Gastrocnemius medialis (tissue), 4 donors: ENCODE measurements at places on chromosomes 6 and 20. TPM values are rescaled to one million over a fixed set of nuclear protein-coding genes. Genes with fewer than 3 reads are reported as not detected.

GRCh38 chr20:8218861-8219260, 86.8 kb downstream of the PLCB1 start:
- H3K36me3 ChIP-seq = no peaks in the 10 kb centered on the region
- DNase-seq = no peak
- no peak overlapping the region for H3K27ac ChIP-seq
- no peaks in the 10 kb centered on the region for H3K27me3 ChIP-seq
- H3K4me1 ChIP-seq = no peaks in the 10 kb centered on the region

Gene SLC17A2
- 0.11 TPM for total RNA-seq

DNA sequence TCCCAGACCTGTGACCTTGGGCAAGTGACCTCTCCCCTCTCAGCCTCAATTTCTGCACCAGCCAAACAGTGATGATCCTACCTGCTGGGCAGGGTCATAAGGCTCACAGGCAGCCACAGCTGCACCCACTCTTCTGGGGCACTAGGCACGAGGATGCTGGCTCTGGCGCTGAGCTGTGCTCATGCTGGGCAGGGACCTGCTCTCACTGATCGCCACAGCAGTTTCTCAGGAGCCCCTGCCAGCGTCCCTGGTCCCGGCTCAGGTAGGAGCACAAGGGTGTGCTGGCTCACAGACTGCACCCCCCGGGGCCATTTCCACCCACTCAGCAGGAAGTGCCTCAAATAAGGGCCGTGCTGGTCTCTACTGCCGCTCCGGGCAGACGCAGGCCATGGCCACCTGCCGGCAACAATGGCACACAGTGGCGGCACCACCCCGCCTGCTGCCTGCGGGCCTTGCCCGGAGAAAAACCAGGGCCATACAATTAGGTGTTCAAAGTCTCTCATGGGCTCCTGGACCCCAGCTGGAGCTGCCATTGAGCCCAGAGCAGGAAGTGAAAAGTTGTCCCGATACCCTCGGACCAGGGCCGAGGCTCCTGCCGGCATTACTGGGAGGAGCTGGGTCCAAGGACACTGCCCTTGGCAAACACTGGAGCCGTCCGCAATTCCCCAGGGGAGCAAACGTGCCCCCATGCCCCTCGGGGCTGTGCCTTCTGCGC, 4.6 kb upstream of the CABLES2 start:
- H3K4me3 ChIP-seq = no peak overlapping the region
- peaks cover 9% of the 10 kb centered on the region for H3K4me1 ChIP-seq
- H3K27ac ChIP-seq = no peak overlapping the region
- no peak for DNase-seq

GRCh38 chr6:124738482-124738881, 223.8 kb upstream of the RNF217 start:
- no peak overlapping the region for H3K4me3 ChIP-seq
- no peaks in the 10 kb centered on the region for H3K27me3 ChIP-seq
- H3K4me1 ChIP-seq = peaks cover 1% of the 10 kb centered on the region
- no peak for DNase-seq

Gene C6orf163
- 0.29 TPM for total RNA-seq

DNA sequence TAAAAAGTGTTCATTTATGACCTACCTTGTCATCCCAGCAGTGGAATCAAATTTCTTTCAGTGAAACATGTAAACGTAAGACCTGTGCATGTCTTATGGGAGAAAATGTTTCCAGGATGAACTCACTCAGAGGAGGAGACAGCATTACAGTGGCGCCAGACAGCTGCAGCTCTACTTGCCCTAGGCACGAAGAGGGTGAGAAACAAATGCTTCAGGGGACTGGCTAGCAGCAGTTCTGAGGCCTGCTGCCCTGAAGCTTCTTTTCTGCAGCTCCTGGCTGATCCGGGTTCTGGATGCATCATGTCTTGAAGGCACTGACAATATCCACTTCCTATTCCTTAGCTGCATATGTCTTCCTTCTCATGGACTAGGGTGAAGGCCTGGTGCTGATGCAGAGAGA, 120.2 kb downstream of the QRSL1 start:
- no peaks in the 10 kb centered on the region for H3K36me3 ChIP-seq
- DNase-seq = no peak
- no peak overlapping the region for H3K27ac ChIP-seq
- H3K27me3 ChIP-seq = no peaks in the 10 kb centered on the region
- H3K4me1 ChIP-seq = no peaks in the 10 kb centered on the region

Gene FOXQ1
- not detected for total RNA-seq

DNA sequence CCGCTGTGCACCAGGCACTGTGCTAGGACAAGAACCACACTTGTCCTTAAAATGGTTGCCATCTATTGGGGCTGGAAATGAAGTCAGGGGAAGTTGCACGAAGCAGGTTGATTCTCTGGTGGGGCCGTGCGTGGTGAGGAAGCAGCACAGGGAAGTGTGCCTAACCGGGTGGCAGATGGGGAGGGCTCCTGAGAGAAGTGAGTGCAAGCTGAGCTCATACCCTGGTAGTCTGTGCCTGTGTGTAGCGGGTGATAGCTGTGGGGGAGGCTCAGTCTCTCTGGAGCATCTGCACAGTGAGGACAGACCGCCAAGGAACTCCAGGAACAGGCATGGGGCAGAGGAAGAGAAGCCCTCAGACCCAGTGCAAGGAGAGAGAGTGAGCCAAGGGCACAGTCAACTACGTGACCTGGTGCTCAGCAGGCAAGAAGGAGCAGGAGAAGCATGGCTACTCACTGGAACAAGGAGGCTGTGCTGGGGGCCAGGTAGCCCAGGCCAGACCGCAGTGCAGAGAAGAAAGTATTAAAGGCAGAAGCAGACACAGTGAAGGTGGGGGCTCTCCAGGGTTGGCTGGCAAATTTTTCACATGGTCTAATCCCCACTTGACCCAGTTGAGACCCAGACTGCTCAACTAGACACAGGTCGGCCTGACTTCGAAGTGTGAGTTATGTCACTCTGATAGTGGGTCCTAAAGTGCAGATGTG, 155.0 kb downstream of the CDH26 start:
- no peak overlapping the region for H3K27ac ChIP-seq
- H3K36me3 ChIP-seq = no peaks in the 10 kb centered on the region
- no peak overlapping the region for H3K4me3 ChIP-seq

Gene OPN5
- not detected for total RNA-seq

GRCh38 chr6:137692806-137693205, 174.3 kb upstream of the TNFAIP3 start:
- no peak overlapping the region for H3K4me3 ChIP-seq
- H3K36me3 ChIP-seq = no peaks in the 10 kb centered on the region
- DNase-seq = no peak
- H3K27ac ChIP-seq = no peak overlapping the region

Gene KCTD20
- 28.7 TPM for total RNA-seq

Gene TRIM31
- 0.39 TPM for total RNA-seq

Gene SAMD10
- not detected for total RNA-seq

Gene ARFGEF3
- total RNA-seq = 0.52 TPM

Gene TREML2
- not detected for total RNA-seq

Gene POPDC3
- total RNA-seq = 218 TPM

GRCh38 chr6:7529141-7529540, 12.3 kb upstream of the DSP start:
- no peak for DNase-seq
- H3K27ac ChIP-seq = no peak overlapping the region
